ENCODE measurements at places on chromosomes 6 and 20.

DNA sequence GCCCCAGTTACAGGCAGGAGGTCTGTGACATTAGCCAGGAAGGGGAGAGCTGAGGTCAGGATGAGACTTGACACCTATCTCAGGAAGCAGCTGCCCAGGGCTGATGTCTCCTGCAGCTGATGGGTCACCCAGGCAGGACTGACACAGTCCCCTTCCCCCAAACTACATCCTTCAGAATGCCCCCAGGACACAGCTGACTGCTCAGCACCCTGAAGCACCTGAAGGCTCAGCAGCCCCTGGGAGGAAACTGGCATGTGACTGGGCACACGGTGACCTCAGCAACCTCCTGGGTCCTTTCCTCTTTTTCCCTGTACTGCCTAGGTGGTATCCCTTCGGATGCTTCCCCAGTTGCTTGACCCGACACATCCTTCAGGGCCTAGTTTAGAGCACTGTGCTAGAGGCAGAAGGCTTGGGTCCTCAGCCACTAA is 1.9 kb downstream of the SDC4 start:
- no peak for DNase-seq

GRCh38 chr6:163745536-163746400 is 331.2 kb downstream of the QKI start:
- no peak for DNase-seq

GRCh38 chr6:140095532-140095931 is 721.1 kb upstream of the CITED2 start:
- no peak for DNase-seq

DNA sequence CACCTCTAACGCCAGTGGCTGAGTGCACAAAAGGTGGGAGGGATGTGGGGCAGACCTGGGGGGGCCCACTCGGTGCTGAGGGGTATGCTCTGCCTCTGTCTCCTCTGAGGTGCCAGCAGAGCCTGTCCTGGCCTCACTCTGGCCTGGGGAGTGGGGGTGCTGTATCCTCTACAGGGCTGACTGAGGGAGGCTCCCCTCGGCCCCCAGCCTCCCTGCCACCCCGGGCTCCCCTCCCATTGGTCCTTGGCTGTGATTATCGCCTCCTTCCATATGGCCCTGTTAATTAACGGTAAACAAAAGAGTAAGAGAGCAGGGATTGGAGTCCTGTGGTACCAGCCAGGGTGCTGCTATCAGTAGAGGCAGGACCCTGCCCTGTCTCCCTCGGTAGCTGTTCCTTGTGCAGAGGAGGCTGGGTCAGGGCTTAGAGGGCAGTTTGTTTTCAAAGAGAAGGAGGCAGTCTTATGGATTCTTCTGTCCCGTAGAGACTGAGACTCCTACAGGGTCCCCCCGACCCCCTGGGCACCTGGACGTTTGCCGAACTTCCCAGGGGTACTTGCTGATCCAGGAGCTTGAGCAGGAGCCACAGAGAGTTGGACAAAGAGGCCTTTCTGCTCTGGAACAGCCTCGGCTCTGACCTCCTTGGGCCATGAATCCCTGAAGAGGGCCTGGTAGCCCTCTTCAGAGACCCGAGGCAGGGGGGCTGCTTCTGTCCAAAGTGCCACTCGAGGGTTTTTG is 1.8 kb downstream of the MYT1 start:
- DNase-seq, result no peak

DNA sequence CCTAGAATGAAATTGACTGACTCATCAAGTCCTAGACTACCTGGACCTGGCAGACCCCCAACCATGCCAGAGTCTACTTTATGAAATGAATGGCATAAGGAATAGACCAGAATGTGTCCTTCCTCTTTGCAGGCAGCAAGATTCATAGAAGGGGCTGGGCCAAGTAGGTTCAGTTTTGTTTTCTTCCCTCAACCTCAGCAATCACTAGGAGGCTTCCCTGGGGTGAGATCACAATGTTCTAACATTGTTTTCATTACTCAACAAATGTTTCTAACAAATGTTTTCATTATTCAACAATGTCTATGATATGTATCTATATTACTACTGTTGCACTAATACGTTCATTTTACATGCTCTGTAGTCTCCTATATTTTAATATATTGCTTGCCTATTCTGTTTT is 8.4 kb upstream of the FAM162B start:
- no peak for DNase-seq

DNA sequence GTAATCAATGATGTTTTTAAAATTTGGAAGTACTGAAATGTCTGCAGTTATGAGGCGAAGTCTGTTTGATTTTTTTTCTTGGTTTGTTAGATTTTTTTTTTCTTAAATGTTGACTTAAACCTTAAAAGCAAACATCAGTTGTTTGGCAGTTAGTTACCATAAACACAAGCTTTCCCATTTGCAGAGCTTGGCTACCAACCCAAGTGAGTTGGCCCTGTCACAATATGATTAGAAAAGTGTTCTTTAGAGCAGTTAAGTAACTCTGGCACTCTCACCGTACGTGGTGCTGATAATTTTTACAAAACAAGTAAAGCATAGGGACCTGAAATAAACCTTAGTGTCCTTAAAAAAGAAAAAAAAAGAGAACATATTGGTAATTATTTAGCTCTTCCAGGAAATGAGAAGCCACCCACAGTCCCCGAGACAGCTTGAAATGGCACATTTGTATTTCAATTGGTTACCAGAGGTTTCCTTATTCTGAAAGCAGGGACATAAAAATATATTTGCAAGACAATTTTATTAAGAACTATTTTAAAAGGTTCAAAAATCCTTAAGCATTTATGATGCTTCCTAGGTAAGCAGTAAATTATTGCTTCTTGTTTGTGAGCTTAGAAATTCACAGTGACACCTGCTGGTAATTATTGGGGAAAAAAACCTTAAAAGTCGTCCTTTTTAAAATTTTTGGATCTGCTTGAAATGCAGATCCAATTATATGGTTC is 3.9 kb downstream of the HEY2 start:
- DNase-seq, result no peak

DNA sequence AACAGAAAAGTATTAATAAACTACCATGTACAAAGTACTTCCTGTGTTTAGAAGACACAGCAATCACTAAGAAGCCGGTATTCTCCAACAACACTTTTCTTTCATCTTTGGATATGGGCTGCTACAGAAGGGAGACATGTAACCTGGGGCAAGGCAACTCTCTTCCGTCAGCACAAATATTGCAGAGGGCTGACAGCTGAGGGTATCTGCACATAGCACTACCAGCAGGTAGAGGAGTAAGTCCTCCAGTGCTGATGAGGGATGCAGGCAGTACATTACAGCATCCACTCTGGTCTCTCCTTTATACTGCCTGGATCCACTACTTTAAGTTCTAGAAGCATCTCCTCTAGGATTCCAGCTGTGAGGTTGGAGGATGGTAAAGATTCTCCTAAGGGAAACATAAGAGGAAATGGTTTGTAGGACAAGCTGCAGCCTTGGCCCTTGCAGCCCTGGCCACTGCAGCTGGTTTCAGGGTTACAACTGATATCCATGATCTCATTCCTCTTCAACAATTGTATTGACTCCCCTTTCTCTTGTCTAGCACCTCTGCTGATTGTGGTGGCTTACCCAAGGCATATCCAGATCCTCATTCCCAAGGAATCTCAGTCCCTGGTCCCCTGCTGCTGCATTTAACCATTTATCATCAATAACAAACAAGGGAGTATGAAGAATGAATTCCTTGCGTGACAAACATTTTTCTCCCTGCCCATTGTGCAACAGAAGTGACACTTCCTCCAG is 110.7 kb upstream of the ADGRF1 start:
- no peak for DNase-seq

- no peak for DNase-seq
Measured at GRCh38 chr6:51369485-51369884, 550.8 kb downstream of the TFAP2B start.

DNA sequence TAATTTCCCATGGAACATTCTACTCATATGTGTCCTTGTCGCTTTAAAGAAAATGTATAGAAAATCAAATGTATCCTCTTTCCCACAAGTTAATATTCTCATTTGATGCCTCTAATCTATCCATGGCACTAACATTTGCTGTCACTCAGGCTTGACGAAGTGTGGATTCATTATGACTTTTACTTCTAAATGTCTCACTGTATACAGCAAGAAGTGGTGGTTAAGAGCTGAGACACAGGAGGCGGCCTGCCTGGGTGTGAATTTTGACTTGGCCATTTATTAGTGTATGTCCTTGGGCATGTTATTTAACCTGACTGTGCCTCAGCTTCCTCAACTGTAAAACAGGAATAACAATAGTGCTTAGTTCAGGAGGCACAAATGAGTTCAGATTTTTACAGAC is 70.0 kb downstream of the TRMT6 start:
- DNase-seq, result no peak

DNA sequence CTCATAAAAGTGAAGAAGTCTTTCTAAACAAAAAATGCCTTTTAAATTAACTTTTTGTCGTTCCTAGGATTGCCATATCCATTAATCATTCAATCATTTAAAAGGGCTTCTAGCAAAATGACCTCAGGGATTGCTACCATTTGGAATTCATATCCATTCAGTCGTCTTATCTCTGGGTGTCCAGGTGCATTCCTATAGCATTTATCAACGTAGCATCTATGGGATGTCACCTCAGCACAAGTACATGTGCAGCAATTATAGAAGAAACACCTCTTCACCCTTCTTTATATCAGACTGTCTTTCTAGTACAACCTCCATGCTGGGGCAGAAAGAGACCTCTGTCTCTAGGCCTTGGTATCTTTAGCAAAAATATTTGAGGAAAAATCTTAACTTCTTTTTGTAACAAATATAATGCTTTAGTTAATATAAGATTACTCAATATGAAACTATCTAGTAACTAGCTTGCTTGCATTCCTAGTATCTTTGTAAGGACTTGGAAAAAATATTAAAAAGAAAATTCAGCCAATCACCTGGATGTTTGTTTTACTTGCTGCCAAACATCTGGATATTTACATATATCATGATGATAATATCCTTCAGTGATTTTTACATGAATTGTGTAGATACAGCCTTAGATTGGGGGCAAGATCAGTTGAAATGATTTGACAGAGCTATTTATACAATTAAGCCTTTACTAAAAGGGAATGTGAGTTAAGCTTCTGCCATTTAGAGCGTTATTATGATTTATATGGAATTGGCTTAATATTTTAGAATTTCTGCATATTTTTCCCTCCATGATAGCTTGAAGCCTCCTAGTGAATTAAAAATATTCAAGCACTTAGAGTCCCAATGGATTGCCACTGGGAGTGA is 356.8 kb downstream of the HDGFL1 start:
- no peak for DNase-seq

DNA sequence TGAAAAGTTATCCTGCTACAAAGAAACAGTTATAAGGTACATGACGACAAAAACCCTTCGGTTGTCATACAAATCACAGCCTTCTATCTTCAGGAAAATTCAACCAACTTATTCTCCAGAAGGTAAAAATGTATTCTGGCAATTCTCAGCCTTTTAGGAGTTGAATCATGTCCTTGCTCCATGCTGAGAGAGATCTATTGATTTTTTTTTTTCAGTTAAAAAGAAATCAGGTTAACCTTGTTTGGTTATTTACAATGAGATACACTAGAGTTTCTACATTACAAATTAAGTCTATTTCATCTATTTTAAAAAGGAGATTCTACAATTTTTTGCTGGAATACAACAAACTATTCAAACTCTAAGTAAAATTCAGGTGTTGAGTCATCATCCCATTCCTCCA is 45.4 kb downstream of the ROS1 start:
- no peak for DNase-seq

DNA sequence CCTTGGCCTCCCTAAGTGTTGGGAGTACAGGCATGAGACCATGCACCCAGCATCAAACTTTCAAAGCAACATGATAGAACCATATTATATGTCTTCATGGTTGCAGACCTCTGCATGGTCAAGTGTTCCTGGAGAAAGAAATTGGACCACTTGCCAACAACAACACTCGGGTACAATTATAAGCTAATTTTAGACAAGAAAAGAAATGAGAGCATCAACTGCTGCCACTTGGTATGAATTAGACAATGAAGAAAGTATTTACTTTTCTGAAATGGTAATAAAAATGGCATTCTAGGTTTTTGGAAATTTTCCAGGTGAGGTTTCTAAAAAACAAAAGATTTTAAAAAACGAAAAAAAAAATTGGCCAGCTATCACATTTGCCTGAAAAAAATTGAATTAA is 7.7 kb upstream of the PM20D2 start:
- DNase-seq, result no peak

GRCh38 chr6:110354153-110354552 is 4.0 kb downstream of the METTL24 start:
- no peak for DNase-seq

DNA sequence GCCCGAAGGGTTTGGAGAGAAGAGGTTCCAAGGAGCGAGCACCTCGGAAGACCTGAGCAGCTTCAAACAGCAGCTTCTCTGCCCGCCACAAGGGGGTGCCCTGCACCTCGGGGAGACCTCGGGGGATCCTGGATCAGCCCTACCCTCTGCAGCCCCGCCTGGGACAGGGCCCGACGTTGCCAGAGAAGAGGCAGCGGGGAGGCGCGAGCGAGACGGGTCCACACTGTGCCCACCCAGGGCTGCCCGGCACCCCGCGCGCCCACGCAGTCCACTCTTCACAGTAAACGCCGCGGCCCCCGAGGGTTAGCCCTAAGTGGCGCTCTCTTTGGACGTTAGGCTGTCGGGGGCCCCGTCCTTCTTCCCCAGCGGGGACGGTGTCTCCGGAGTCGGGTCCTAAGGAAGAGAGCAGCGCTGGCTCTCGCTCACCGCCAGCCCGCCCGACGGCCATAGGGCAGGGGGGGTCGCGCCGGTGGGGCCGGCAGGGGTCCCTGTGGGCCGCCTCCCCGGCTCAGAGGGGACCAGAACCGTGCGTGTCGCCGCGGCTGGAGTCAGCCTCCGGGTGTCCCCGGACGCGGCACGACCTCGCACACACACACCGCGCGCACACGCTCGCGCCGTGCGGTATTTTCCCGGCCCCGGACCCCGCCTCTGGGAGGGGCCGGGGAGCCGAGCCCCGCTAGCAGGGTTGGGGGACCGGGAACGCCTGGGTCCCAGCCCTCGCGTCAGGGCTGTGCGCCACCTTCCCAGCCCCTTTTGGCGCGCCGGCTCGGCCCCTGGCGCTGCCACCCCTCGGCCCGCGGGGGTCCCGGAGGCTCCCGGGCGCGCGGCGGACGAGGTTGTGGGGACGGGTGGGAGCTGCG is 929 bp downstream of the CDH22 start:
- peak; percentile 41 for DNase-seq

GRCh38 chr20:41030531-41031242 is 2.1 kb downstream of the TOP1 start:
- no peak for DNase-seq

GRCh38 chr6:17417817-17418216 is 24.4 kb downstream of the CAP2 start:
- DNase-seq, result no peak

- DNase-seq, result no peak
Measured at GRCh38 chr6:136251394-136251793, 1.3 kb upstream of the MTFR2 start.

DNA sequence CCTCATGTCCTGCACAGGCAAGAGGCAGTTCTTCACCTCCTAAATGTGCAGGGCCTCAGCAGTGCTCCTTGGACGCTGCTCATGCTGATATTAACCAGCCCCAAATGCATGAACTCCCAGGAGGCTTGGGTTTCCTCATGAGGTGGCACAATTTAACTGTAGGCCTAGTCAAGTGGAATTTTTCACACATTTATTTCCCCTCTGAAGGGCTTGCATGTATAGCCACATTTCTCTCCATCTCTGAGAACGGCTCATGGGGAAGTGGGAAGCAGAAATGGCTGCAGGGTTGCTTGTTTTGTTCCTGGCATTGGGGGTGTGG is 72.8 kb upstream of the PAX1 start:
- no peak for DNase-seq

Measured in stimulated activated CD8-positive, alpha-beta memory T cell treated with anti-CD3 and anti-CD28 coated beads, Interleukin-4, amount 100 ng/mL, for 1 hour (primary cell).